Testis (tissue), 5 donors: ENCODE measurements at places on chromosomes 16 and 17. TPM values are rescaled to one million over a fixed set of nuclear protein-coding genes. Genes with fewer than 3 reads are reported as not detected.

The CA5A gene
- not detected for polyA plus RNA-seq

The TNFRSF17 gene
- polyA plus RNA-seq = 5.2 TPM

The SPNS3 gene
- 0.75 TPM for polyA plus RNA-seq

The CDH1 gene
- 5.5 TPM for polyA plus RNA-seq

The FOXJ1 gene
- 30.5 TPM for polyA plus RNA-seq

The ALOX12B gene
- 1.1 TPM for polyA plus RNA-seq

The IGFALS gene
- polyA plus RNA-seq = 0.38 TPM

The PRSS22 gene
- polyA plus RNA-seq = 0.38 TPM

The GAST gene
- polyA plus RNA-seq = not detected

The RAB40B gene
- 13.5 TPM for polyA plus RNA-seq

The FBRS gene
- polyA plus RNA-seq = 302 TPM

The BICDL2 gene
- 0.29 TPM for polyA plus RNA-seq

The KRT15 gene
- polyA plus RNA-seq = 21.7 TPM

The NAE1 gene
- polyA plus RNA-seq = 53.7 TPM

The CEP112 gene
- 107 TPM for polyA plus RNA-seq

The GNAO1 gene
- 37.1 TPM for polyA plus RNA-seq

The GNG13 gene
- not detected for polyA plus RNA-seq
